Upper lobe of right lung (tissue), 1 donor: ENCODE measurements at places on chromosomes 5 and 9. TPM values are rescaled to one million over a fixed set of nuclear protein-coding genes. Genes with fewer than 3 reads are reported as not detected.

DNA sequence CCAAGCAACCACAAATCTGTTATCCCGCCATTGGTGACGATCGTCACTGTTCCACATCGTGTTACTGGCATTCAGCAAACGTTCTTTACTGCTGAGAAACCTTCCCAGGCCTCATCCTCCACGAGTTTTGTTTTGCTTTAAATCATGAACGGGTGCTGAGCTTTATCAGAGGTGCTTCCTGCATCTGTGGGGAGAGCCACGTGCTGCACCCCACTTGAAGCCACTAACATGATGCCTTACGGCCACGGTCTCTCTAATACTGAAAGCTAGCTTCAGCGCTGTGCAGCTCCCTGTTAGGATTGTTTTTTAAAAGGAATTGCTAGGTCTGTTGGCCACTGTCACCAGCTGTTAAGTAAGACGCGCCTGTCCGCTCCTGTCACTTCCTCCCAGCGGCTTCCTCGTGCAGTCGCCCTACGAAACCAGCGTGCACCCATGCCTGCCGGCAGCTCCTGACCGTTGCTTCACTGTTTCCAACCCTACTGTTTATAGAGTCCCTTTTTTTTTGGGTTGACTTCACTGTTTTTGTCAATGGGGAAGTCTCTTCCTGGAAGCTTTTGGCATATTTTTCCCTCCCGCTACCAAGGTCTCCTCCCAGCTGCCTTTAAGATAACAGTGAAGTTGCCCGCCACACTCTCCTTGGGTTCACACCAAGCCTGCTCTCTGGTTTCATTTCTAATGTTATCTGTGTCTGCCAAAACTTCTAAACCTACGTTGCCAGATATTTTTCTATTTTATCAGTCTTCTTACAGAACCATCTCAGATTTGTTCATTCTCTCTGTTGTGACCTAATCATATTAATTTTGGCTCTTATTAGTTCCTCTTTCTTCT lies 20.3 kb downstream of the LPCAT1 start:
- peak; percentile 83 for DNase-seq

IQGAP2 gene
- 31.0 TPM for total RNA-seq

ECM2 gene
- total RNA-seq, result 13.8 TPM

DNA sequence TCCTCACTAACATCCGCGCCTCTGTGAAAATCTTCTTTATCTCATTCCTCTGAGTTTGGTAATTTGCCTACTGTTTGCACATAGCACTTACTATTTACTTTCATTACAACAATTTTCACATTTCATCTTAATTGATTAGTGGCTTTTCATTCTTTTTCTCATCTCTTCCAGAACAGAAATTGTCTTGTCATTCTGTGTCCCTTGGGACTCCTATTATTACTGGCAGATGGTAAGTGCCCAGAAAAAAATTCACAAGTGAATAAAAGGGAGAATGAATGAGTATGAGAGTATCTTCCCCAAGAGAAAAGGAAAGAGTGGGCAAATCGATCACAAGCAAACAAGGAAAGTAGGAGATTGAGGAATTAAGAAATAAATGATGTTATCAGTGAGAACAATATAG lies 876.1 kb downstream of the TLE4 start:
- no peak for DNase-seq

DNA sequence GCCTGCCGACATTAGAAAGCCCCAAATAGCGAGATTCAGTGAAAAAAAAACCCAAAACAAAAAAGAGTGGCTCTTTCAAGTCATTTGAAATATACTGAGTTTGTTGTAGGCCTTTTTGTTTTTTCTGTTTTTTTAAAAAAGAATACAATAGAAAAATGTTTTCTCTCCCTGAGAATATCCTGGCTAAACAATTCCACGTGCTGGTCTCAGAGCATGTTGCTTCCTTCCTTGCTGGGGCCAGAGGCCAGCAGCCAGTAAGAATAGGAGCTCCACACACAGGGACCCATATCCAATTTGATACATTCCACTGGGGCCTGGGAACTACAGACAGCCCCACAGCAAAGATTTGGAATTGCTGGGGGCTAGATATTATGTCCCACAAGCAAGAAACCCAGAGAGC lies 191.4 kb downstream of the HSPA4 start:
- DNase-seq, result no peak

DNA sequence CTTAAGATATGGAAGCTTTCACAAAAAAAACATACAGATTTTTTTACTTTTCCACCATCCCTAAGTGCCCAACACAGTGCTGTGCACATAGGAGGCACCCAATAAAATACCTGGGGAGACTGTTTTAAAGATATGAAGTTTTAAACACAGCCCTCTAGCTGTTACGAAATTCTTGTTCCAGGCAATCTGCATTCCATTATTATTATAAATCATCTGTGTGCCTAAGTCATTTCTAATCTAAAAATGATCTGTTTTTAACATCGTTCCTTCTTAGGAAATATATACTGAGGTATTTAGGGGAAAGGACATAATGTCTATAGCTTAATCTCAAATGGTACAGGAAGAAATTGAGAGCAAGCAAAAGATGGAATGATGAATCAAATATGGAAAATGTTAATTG lies 32.7 kb upstream of the ISCA1 start:
- DNase-seq, result no peak

- DNase-seq, result no peak
These were observed 1.2 kb downstream of the SGCD start for GRCh38 chr5:156328161-156328560.

GRCh38 chr5:38479315-38479904 lies 77.0 kb downstream of the LIFR start:
- DNase-seq, result no peak

GRCh38 chr5:139725073-139725830 lies 70.4 kb upstream of the PSD2 start:
- peak; percentile 75 for DNase-seq

GRCh38 chr5:103891151-103891550 lies 328.6 kb upstream of the NUDT12 start:
- no peak for DNase-seq

DNA sequence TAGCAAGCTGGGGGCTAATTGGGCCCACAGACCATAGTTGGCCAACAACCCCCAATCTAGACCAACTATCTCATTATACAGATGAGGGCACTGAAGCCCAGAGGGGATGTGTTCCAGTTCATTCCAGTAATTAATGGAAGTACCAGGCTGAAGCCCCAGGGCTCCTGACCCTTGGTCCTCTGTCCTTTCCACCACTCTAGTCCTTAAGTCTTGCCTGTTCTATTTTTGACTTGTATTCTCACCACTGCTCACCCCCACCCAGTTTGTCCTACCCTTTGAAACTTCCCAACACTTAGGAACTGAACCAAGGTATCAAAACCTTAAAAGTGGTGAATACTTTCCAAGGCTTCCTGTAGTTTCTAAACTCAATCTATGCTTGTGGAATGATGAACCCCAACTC lies 407.4 kb downstream of the ENC1 start:
- no peak for DNase-seq

GRCh38 chr9:98567540-98568233 lies 141.0 kb downstream of the GABBR2 start:
- DNase-seq, result no peak

DNA sequence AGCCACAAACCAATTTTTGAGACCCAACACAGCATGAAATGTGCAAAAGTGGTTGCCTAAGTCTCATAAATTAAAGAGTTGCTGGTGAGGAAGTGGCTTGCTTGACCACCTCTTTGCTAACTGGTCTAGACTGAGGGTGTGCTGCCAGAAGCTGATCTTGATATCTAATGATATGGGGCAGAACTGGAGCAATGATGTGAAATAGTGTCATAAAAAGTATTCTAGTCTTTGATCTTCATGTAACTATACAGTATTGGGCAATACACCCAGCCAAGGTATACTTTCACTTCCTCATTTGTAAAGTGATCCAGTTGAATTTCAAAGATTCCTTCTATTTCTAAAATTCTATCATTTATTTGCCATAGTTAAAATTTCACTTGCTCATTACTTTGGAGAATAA lies 5.9 kb upstream of the YTHDC2 start:
- no peak for DNase-seq

DNA sequence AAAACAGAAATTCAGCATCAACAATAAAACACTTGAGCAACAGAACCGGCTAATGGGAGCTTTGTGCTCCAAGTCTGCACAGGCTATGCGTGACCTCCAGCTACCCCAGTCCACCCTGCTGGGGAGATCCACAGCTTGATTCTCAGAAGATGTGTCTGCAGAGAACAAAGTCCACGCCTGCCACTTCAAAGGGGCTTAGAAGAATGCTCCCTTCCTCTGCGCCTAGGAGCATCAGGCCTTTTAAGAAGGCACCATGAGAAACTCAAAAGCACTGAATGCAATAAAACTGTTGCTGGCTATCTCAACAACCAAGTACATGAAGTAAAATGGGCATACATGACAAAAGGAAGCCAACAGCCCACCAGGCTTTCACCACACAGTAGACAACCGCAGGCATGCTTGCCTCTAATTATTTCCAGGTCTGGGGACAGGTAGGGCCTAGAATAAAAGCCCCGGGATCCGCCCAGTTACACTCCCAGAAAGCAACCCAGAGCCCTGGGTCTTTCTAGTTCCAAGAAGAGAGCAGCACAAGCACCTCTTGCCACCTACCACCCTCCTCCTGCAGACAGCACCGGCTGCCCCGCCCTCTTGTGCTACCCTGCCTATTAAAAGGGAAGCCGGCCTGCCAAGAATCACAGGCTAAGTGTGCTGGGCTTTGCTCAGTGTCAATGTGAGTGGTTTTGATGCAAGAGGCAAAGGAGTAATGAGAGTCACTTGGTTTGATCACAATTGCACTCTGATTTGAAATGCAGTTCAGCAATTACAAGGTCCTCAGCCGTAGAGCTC lies 123.2 kb downstream of the SPOCK1 start:
- DNase-seq, result peak; percentile 89

PITX1 gene
- total RNA-seq, result not detected

- DNase-seq, result no peak
These were observed 3.2 kb downstream of the UAP1L1 start for GRCh38 chr9:137080260-137081122.

TRIM36 gene
- 3.7 TPM for total RNA-seq
